ENCODE measurements at places on chromosomes 1 and 21. TPM values are rescaled to one million over a fixed set of nuclear protein-coding genes. Genes with fewer than 3 reads are reported as not detected.

The PODN gene
- 0.17 TPM for total RNA-seq

- no peak overlapping the region for H3K4me3 ChIP-seq
- no peaks in the 10 kb centered on the region for H3K36me3 ChIP-seq
Measured at GRCh38 chr21:44347911-44348451, 5.4 kb upstream of the TRPM2 start.

DNA sequence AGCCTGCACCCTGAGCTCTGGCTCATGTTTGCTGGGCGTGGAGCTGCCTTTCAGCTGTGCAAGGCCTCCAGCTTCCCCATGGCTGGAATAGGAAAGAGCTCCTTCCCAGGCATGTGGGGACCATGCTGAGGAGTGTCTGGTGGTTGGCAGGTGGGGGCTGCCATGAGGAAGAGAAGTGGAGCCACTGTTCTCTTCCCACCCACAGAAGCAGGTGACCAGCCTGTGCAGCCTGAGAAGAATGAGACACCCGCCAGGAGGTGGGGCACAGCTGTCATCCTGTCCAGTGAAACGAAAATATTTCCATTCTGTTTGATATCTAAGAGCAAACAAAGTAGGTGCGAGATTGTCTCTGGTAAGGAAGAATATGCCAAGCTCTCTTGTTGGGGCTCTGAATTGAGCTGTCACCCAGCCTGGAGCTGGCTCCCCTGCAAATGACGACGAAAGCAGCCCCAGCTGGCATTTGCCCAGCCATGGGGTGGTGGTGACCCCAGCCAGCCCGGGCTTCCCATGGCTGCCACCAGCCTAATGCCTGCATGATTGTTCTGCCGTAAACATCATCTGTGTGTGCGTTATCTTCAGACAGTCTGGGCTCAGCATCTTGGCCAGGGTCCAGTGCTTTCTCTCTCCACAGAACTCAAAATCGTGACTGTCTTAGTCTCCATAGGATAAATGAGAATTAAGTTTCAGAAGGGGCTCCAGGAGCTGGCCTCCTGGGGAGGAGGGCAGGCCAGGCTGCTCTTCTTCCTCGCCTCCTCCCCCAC lies 429.8 kb upstream of the VAMP3 start:
- no peaks in the 10 kb centered on the region for H3K36me3 ChIP-seq
- no peaks in the 10 kb centered on the region for H3K4me1 ChIP-seq

- H3K27ac ChIP-seq, result no peak overlapping the region
- H3K4me1 ChIP-seq, result no peaks in the 10 kb centered on the region
- H3K4me3 ChIP-seq, result no peak overlapping the region
- DNase-seq, result no peak
- no peaks in the 10 kb centered on the region for H3K27me3 ChIP-seq
- H3K36me3 ChIP-seq, result no peaks in the 10 kb centered on the region
Measured at GRCh38 chr1:68307378-68307787, 75.1 kb upstream of the WLS start.

- no peaks in the 10 kb centered on the region for H3K27me3 ChIP-seq
- H3K4me1 ChIP-seq, result no peaks in the 10 kb centered on the region
- H3K36me3 ChIP-seq, result no peaks in the 10 kb centered on the region
- no peak overlapping the region for H3K4me3 ChIP-seq
Measured at GRCh38 chr21:16742131-16742641, 770.7 kb upstream of the CXADR start.

DNA sequence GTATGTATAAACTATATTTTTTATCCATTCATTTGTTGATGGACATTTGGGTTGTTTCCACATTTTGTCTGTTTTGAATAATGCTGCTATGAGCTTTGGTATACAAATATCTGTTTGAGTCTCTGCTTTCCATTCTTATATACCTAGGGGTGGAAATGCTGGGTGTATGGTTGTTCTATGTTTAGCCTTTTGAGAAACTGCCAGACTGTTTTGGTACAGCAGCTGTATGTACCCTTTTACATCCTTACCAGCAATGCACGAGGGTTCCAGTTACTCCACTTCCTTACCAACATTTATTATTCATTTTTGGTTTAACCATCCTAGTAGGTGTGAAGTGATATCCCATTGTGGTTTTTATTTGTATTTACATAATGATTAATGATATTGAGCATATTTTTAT lies 13.9 kb downstream of the RASAL2 start:
- H3K27ac ChIP-seq, result no peak overlapping the region
- DNase-seq, result no peak
- no peaks in the 10 kb centered on the region for H3K4me1 ChIP-seq
- no peaks in the 10 kb centered on the region for H3K36me3 ChIP-seq
- no peak overlapping the region for H3K4me3 ChIP-seq

The PLA2G2A gene
- 7.1 TPM for total RNA-seq

The SIM2 gene
- total RNA-seq, result not detected

The CDKN2C gene
- total RNA-seq, result not detected

DNA sequence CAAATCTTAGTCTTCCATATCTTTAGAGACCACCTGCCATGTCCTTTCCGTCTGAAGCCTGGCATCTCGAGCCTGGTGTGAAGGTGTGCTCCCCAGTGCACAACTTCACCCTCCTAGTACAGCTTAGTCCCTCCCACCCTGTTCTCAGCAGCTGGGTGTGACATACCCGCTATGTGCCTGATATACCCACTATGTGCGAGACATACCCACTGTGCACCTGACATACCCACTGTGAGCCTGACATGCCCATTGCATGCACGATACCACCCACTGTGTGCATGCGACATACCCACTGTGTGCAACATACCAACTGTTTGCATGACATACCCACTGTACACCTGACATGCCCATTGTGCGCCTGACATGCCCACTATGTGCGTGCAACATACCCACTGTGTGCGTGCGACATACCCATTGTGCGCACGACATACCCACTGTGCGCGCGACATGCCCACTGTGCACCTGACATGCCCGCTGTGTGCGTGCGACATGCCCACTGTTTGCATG lies 3.0 kb upstream of the RRP1 start:
- no peaks in the 10 kb centered on the region for H3K27me3 ChIP-seq
- no peaks in the 10 kb centered on the region for H3K4me1 ChIP-seq
- H3K36me3 ChIP-seq, result peaks cover 14% of the 10 kb centered on the region
- no peak for DNase-seq
- no peak overlapping the region for H3K27ac ChIP-seq
- no peak overlapping the region for H3K4me3 ChIP-seq

DNA sequence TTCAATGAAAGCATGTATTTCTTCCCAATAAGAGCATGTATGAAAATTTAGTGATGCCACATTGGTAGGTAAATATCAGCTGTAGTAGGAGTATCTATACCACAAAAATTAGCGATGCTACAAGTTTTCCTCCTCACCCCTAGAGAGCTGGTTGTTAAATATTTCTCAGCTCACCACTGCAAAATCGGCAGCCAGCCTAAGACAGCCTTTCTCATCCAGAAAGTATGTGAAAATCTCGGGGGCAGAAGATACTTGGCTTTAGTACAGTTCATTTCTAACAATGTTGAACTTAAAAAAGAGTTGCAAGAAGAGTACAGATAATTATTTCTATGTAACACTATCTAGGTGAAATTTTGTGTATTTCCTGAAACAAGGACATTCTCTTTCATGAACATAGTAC lies 235.4 kb downstream of the TPR start:
- no peaks in the 10 kb centered on the region for H3K4me1 ChIP-seq
- H3K36me3 ChIP-seq, result no peaks in the 10 kb centered on the region
- H3K4me3 ChIP-seq, result no peak overlapping the region
- H3K27ac ChIP-seq, result no peak overlapping the region
- DNase-seq, result no peak

- H3K27me3 ChIP-seq, result no peaks in the 10 kb centered on the region
- H3K27ac ChIP-seq, result no peak overlapping the region
- H3K4me3 ChIP-seq, result no peak overlapping the region
- no peak for DNase-seq
- H3K4me1 ChIP-seq, result no peaks in the 10 kb centered on the region
Measured at GRCh38 chr1:24351918-24352627, 32.9 kb downstream of the GRHL3 start.

The RYR2 gene
- 3.4 TPM for total RNA-seq

Measured in H9 (cell line).